ENCODE measurements at places on chromosomes 5 and 9. TPM values are rescaled to one million over a fixed set of nuclear protein-coding genes. Genes with fewer than 3 reads are reported as not detected.

LRRC70 gene
- 0.13 TPM for total RNA-seq

HIGD2A gene
- 274 TPM for total RNA-seq

NOXA1 gene
- 1.6 TPM for total RNA-seq

MARCOL gene
- total RNA-seq: not detected

MELK gene
- 68.7 TPM for total RNA-seq

CDK7 gene
- 54.3 TPM for total RNA-seq

FBLL1 gene
- 0.14 TPM for total RNA-seq

BTNL8 gene
- total RNA-seq: not detected
